Mesenteric fat pad (tissue), 1 donor: ENCODE measurements at places on chromosomes 5 and 9.

DNA sequence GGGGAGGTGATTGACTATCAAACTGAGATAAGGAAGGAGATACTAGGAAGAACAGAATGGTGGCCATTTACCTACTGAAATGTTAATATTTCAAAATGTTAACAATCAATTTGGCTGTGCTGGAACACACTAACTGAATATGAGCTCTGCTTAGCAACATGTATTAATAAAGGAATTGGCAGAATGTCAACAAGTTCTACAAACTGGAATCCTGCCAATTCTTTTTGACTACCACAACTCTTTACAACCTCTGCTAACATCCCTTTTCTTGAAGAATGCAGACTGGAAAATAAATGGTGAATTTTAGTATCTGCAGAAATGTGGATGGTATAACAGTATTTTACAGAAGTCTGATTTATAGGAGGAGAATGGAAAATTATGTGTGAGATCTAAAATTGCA, 446.4 kb downstream of the ISL1 start:
- no peak for DNase-seq

- no peak for DNase-seq
Measured at GRCh38 chr5:158246661-158247060, 387.7 kb upstream of the CLINT1 start.

- no peak for DNase-seq
Measured at GRCh38 chr5:92237896-92238295, 854.8 kb upstream of the ARRDC3 start.

DNA sequence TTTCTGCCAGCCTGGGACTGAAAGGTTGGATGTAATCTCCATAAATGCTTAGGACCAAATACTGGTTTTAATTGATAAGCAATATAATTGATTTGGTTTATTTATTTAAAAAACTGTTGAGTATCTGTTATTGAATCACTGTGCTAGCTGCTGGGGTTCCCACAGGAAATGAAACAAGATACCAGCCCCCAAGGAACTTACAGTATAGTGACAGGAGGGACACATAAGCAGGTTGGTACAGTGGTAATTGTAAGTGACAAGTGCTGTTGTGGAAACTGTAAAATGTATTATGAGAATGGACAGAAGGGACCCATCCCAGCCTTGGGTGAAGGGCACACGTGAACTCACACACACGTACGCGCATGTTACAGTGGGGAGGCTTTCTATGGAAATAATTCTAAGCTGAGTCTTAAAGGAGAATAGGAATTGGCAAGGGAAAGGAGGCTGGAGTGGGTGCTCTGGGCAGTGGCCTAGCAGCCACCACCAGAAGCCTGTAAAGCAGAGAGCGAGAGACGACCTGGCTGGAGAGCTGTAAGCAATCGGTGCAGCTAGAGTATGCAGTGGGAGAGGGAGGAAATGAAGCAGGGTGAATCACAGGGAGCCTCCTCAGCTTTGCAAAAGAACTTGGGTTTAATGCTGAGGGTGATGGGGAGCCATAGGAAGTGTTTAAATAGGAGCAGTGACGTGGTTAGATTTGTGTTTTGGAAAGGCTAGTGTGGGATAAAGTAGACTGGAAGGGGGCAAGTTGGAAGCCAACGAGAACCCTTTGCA, 39.3 kb downstream of the GLRA1 start:
- DNase-seq = no peak

DNA sequence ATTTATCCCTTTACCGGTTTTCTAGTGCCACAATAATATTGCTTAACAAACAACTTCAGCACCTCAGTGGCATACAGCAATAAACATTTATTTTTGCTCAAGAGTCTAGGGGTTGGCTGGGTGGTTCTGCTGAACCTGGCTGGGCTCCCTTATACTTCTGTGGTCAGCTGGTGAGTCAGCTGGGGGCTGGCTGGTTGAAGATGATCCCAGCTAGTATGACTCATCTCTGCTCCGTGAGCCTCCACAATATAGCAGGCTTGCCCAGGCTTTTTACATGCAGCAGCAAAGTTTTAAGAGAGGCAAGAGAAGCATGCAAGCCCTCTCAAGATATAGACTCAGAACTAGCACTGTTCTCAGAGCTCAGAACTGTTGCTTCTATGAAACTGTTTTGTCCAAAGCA, 523.5 kb upstream of the CLINT1 start:
- DNase-seq = no peak
